Activated CD4-positive, alpha-beta T cell treated with anti-CD3 and anti-CD28 coated beads, Interleukin-2, amount 50 U/mL, for 1 hour (primary cell): ENCODE measurements at places on chromosomes 7 and 10.

DNA sequence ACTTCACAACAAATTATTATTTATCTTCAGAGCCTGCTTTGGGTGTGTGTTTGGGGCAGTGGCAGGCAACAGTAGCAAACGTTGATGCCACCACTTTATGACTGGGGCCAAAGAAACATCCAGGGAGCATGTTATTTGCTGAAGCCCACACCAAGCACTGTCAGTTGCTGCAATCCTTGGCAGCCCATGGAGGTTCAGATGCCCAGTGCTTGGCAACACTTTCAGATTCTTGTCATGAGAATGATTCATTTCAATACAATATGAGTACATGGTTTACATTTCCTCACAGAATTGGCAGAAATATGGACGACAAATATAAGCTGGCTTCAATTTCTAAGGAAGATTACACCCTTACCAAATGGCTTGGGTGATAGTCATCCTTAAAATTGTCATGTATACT is 46.5 kb upstream of the GLI3 start:
- no peak for DNase-seq

GRCh38 chr10:35448687-35449662 is 112.7 kb downstream of the CCNY start:
- DNase-seq: no peak

DNA sequence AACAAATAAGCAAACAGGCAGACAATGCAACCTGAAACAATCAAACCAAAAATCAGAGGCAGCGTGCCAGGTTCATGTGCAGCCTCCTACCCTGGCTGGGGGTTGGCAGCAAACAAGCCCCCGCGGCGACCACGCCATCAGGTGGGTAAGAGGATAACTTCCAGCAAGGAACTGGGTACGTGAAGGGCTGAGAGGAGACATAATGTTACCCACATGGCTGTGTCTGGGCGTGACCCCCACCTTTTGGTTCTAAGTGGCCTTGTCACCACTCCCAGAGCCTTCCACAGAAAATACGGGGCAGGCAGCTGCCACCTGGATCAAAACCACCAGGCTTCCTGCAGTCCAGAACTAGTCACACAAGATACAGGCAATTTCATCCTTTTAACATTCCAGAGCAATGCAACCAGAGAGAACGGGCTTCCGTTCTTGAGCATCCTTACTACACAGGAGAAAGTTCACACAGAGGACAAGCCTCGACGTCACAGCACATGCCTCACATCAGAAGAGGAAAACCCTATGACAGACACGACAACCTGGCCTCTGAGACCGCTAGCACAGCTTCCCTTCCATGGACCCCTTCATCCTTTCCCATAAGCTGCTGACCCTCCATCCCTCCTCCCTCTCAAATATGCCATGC is 171.0 kb downstream of the GRID1 start:
- no peak for DNase-seq

DNA sequence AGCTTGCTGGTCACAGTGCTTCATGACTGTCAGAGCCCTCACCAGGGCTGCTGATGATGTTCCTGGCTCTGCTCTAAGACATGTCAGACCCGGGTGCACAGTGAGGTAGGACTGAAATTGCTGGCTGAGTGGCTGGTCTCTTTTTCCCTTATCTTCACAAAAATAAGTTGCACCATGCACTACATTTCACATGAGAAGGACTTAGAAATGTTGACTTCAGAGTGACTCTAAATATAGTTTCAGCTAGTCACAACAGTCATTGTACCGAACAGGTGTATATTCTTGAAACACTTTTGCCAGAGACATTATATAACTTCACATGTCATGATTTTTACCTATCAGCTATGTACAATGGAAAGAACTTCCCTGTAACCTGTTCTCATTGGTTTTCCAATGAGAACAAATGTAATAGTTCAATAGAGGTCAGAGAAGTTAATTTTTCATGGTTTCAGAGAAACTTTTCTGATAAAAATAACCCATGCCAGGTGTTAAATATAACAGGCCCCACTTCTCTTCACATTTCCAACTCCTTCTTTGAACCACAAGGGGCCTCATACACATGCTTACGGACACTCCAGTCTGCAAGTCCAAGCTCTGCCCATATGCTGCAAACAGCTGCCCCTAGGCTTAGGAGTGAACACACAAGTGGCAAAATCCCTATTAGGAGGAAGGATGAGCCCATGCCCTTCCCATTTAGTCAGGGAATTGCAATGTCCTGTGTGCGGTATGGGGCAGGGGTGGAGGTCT is 115.6 kb downstream of the CDK6 start:
- no peak for DNase-seq

GRCh38 chr10:77348082-77348481 is 289.5 kb downstream of the KCNMA1 start:
- no peak for DNase-seq

- no peak for DNase-seq
Measured at GRCh38 chr10:128414568-128414967, 288.3 kb upstream of the MKI67 start.

GRCh38 chr7:113659416-113659815 is 259.4 kb downstream of the PPP1R3A start:
- DNase-seq: no peak
